ENCODE measurements at places on chromosomes 16 and 17.
A peak's percentile ranks its signal among the peaks of the same experiment; 100 is the strongest.

DNA sequence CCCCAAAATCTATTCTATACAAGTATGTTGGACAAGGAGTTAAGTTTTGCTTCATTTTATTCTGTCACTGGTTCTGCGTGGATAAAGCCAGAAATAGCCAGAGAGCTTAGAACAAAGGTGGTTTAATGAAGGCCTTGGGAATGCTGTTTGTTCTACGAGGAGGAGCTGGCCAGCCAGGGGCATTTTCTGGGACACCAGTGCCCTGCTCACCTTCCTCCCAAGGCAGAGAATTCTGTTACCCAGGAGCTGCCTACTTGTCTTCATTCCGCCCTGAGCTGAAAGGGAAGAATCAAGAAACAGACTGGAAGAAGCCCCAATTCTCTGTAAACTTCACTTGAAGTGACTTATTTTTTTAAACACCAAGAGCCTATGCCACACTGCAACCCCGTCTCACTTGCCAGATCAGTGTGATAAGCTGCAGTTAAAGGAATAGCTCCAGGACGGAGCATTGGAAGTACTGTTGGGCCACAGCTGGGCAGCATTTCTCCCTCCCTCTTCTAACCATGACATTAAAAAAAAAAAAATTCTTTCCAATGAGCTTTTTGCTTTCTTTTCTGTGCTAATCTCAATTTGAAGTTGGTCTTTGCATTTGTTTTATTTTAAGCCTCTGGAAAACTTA is 149.8 kb upstream of the DYNLRB2 start:
- DNase-seq, result peak; percentile 11

GRCh38 chr17:48642059-48642842 is 16.1 kb upstream of the HOXB9 start:
- no peak for DNase-seq

GRCh38 chr17:68450391-68450790 is 6.9 kb downstream of the WIPI1 start:
- no peak for DNase-seq

DNA sequence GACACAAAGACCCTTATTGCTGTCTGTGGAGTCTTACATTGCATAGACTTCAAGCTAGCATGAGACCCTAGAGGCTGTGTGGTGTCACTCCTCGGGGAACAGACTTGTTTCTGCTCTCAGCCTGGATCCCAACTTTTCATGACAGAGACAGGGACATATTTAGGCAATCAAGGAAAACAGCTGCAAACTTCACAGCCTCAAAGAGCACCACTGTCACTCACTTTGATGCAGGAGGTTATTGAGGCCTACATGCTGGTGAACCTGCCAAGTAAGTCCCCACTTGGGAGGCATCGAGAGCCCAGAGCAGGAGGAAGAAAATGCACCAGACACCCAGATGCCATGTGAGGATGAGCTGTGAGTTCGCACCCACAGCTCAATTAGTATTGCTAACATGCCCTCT is 10.3 kb downstream of the CBLN1 start:
- DNase-seq, result no peak

GRCh38 chr17:4741544-4741943 is 1.8 kb upstream of the CXCL16 start:
- DNase-seq, result no peak

DNA sequence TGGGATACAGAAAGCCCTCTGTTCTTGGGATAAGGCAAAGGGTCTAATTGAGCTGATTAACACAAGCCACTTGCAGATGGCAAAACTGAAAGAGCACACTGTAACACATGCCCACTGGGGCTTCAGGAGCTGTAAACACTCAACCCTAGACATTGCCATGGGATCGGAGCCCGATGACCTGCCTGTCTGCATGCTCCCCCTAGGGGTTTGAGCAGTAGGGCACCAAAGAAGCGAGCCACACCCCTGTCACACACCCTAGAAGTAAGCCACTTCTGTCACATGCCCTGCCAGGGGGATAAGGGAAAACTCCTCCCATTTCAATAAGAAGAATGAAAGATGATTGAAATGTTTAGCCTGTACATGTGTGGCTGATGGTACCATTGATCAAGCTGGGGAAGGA is 81.3 kb upstream of the IRX6 start:
- DNase-seq, result no peak

- DNase-seq, result no peak
Observed at GRCh38 chr17:17191961-17192381, 14.2 kb downstream of the PLD6 start.

GRCh38 chr16:3952737-3953131 is 72.2 kb upstream of the CREBBP start:
- no peak for DNase-seq

DNA sequence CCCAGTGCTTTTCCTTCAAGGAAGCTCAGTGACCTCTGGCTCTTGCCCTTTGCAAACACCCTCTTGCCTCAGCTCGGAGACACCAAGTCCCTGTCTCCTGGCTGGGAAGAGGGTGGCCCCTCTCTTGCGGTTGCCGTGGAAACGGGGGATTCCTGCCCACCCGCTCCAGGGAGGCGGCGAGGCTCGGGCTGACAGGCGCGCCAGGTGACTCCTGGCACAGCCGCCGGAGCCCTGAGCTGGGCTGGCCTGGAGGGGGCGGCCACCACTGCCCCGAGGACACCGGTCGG is 71.4 kb downstream of the ABR start:
- DNase-seq, result no peak

DNA sequence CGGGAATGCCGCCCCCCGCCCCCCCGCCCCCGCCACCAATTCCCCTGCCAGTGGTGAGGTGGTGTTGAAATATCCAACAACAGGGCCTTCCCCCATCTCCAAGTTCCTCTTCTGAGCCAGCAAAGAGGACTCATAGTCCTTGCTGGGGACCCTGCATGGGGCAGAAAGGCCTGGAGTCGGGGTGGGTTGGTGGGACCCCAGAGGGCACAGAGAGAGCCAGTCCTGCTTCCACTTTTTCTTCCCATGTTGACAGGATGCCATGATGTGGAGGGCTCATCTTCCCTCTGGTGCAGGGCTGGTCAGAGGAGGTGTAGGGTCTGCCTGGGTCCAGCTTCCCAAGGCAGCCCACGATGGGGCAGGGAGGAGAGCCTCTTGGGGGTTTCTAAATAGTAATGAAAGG is 49.0 kb upstream of the PIK3R6 start:
- no peak for DNase-seq

GRCh38 chr17:38559051-38559879 is 46.5 kb downstream of the SRCIN1 start:
- no peak for DNase-seq

DNA sequence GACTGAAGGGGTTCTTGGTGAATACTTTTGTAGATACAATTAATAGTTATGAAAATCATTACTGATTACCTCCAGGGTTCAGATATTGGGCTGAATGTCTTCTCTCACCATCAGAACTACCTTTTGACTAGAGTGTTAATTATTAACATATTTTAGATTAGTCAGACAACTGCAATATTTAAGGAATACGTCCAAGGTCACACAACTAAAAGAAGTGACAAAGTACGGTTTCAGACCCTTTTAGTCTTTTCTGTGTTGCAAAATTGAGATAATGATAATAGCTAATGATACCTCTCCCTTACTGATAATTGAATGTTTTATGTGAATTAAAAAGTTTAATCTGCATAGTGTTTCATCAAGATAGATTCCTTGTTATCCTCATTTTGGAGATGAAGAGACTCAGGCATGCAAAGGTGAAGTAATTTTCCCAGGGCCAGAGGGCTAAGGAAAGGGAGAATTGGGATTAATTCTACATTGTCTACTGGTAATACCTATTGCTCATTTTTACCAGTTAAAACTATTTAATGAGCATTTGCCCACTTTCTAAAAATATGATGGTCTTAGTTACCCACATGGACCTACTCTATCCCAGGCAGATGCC is 107.3 kb downstream of the WWOX start:
- DNase-seq, result no peak

GRCh38 chr17:17568772-17569195 is 22.7 kb downstream of the PEMT start:
- no peak for DNase-seq

DNA sequence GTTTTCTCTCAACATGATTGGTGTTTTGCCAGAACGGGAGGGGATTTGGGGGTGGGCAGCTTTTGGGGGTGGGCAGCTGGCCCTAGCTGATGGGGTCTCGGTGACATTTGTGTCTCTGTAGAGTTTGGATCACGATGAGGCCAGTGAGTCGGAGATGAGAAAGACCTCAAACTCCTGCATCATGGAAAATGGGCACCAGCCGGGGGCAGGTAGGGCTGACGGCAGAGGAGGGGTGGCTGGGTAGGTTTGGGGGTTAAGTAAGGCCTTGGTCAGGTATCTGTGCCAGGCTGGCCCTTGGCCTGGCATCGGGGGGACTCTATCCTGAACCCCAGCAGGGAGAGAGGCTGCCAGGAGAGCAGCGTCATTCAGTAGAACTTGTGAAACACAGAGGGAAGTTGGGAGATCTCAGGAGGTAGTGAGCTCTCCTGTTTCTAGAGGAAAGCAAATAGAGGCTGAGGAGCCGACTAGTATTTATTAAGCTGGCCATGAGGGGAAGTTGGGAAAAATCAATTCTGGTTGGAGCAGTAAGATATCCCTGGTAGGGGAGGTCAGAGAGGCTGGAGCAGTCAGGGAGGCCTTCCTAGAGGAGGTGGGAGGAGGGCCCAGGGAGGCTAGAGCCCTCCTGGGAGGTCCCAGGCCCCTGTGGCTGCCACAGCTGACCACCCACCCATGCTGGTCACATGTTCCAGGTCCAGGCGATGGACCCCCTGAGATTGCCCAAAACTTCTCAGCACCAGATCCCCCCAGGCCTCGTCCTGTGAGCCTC is 8.1 kb downstream of the SMTNL2 start:
- no peak for DNase-seq

DNA sequence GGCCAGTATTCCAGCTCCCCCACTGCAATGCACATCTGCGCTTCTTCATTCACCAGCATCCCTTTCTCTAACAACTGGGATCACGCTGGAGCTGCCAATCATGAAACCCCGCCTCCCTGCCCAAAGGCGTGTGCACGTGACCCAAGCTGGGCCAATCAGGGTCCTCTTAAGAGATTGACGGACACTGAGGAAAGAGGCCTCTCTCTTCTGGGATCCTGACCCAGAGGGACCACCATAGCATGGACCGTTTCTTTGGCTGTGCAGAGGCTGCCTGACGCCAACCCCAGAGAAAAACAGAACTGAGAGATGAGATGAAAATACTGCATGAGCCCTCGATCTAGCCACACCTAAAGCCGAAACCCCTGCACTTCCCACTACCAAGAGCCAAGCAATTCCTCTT is 32.0 kb downstream of the COTL1 start:
- DNase-seq, result peak; percentile 78

DNA sequence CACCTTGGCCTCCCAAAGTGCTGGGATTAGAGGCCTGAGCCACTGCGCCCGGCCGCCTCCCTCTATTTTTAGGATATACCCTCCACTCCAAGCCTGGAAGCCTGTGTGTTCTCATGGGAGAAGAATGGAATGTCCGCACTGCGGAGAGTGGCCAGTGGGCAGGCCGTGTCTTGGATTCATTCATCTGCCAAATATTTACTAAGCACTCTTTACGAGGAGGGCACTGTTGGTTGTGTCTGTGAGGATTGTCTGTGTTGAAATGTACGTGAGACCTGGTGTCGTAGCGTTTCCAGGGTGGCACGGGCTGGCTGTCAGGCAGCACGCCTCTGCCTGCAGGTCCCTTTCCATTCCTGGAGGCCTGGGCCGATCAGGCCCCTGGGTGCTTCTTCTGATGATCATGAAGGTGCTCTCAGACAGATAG is 19.2 kb downstream of the PGS1 start:
- no peak for DNase-seq

- no peak for DNase-seq
Observed at GRCh38 chr16:89089120-89089519, 4.5 kb upstream of the ACSF3 start.

- peak; percentile 67 for DNase-seq
Observed at GRCh38 chr17:17740615-17741348, 59.5 kb downstream of the RAI1 start.

DNA sequence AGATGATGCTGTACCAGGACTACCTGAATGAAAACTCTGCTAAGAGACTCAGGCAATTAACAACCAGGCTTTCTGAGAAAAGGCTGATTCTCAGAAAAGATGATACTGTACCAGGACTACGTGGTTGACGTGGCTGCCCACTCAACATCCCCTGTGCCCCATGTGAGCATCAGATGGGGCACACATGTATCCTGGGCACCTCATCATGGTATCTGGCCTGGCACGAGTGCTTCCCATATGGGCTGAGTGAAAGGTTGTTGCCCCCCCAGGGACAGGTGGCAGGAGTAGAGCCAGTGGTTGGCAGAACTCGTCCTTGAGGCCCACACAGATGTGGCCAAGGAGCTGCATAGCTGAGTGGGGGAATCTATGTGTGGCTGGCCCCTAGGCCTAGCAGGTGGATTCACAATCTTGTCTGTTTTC is 3.5 kb upstream of the CES4A start:
- DNase-seq, result no peak

DNA sequence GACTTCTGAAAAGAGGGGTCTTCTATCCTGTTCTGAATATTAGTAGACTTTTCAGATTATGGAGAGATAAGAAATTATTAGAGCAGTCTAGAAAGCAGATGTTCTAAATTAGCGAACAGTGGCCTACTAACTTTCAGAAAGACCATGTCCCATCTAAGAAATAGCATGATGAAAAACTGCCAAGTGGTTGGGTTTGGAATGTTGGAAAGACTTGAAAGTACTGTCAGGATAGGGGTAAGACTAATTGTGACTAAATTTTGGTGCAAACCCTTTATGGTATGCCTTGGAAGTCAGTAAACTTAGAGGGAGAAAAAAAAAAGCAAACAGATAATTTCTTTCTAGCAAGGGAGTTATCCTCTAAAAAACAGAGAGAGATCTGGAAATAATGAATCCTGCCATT is 41.1 kb downstream of the TANGO6 start:
- DNase-seq, result no peak

GRCh38 chr17:69480245-69480644 is 65.7 kb downstream of the MAP2K6 start:
- DNase-seq, result peak; percentile 19
